ENCODE measurements at places on chromosomes 11 and 22.

- DNase-seq = no peak
These were observed 116.7 kb downstream of the RBFOX2 start for GRCh38 chr22:35911877-35912276.

- no peak for DNase-seq
These were observed 104.6 kb upstream of the FGF3 start for GRCh38 chr11:69923641-69924307.

GRCh38 chr11:128892866-128893565, 1.9 kb downstream of the KCNJ5 start:
- no peak for DNase-seq

GRCh38 chr11:36219996-36220395, 69.2 kb downstream of the COMMD9 start:
- no peak for DNase-seq

- DNase-seq = no peak
These were observed 17.4 kb downstream of the LSP1 start for GRCh38 chr11:1870326-1870696.

- DNase-seq = no peak
These were observed 263.6 kb downstream of the BRD1 start for GRCh38 chr22:49564054-49564453.

GRCh38 chr22:33456511-33456910, 398.3 kb upstream of the SYN3 start:
- DNase-seq = no peak

GRCh38 chr11:66556086-66556485, 9.4 kb downstream of the ACTN3 start:
- no peak for DNase-seq

GRCh38 chr11:58807343-58807742, 37.2 kb downstream of the GLYATL2 start:
- DNase-seq = no peak

Measured in right lung (tissue), 10 donors.